ENCODE measurements at places on chromosomes 2 and 18. TPM values are rescaled to one million over a fixed set of nuclear protein-coding genes. Genes with fewer than 3 reads are reported as not detected.

DNA sequence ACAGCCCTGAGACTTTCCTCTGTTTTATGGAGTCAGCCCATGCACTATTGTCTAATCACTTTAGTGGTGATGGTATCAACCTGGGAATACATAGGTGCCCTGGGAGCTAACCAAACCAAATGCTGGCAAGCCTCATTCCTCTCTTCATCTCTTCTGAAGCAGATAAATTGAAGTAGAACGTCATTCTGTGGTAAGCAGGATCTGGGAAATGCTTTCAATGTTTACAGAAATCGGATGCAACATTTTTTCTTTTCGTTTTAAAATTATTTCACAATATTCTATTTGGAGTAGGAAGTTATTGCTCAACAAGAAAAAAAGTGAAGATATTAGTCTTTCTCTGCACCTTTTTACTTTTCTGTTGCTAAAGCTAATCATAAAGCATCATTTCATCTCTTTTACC is 114.2 kb downstream of the RBMS1 start:
- DNase-seq: no peak

TNP1 gene
- total RNA-seq: not detected

- DNase-seq: peak; percentile 13
Measured at GRCh38 chr2:238445409-238446190, 18.9 kb downstream of the ASB1 start.

NBAS gene
- 39.1 TPM for total RNA-seq

GRCh38 chr2:239257511-239257937 is 143.3 kb downstream of the HDAC4 start:
- DNase-seq: no peak

RAB6C gene
- total RNA-seq: not detected

IL36A gene
- total RNA-seq: not detected

DNA sequence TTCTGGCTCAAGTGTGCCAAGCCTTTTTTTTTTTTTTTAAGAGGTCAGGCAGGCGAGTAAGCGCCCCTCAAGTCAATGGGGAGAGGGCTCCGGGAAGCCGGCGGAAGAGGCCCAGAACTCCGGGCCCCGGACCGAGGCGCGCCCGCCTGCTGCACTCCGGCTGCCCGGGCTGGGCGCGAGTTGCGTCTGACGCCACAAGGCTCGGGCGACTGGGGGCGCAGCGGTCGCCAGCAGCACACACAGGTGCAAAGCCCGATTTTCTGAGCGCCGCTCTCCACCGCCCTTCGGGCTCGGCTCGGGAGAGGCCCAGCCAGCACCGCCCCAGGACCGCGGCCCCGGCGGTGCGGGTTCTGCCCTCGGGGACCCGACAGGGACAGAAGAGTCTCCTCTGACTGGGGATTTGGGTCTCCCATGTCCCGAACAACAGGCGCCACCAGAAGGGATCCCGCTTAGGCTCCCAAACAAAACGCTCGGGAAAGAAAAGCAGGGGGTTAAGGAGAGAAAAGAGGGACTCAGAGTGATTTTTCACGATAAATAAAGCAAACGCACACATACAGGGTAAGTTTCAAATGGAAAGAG is 787 bp downstream of the ERBB4 start:
- DNase-seq: no peak

- peak; percentile 63 for DNase-seq
Measured at GRCh38 chr2:210503001-210503623, 26.6 kb upstream of the LANCL1 start.

ZNF142 gene
- 17.9 TPM for total RNA-seq
